ENCODE measurements at places on chromosomes 6 and 20.

DNA sequence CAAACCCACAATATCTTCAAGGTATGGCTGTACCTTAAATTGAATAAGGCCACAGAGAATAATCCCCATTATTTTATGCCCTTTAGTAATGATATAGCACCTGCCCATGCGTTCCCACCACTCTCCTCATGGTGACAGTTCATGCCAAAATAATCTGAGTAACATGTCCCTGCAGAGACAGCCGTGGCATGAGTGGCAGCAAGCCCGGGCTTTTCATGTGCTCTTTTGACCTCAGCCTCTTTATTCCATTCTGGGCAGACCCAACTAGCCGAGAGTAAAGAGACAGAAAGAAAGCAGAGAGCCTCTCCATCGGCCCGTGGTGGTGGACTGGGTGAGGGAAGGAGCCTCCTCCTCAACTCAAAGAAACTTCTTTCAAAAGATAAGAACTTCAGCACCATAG is 19.9 kb upstream of the POPDC3 start:
- no peak for DNase-seq

GRCh38 chr6:150354754-150355571 is 13.8 kb upstream of the IYD start:
- no peak for DNase-seq

GRCh38 chr6:134520181-134521115 is 202.5 kb upstream of the SGK1 start:
- no peak for DNase-seq

DNA sequence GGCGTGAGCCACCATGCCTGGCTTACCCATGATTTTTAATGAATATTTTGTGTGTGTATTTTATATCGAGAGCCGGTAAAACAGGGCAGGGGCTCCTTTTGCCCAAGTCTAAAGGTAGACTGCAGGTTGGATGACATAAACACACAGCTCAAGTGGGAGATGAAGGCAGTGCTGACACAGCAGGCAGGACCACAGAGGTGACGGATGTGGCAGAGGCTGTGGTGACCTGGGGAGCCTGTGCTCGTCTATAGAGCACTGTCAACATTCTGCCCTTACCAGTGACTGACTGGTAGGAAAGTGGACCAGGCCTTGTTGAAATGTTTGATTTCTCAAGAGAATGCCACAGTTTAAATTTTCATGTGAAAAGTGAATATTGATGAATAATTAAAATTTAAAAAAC is 137.5 kb downstream of the ZFP64 start:
- no peak for DNase-seq

DNA sequence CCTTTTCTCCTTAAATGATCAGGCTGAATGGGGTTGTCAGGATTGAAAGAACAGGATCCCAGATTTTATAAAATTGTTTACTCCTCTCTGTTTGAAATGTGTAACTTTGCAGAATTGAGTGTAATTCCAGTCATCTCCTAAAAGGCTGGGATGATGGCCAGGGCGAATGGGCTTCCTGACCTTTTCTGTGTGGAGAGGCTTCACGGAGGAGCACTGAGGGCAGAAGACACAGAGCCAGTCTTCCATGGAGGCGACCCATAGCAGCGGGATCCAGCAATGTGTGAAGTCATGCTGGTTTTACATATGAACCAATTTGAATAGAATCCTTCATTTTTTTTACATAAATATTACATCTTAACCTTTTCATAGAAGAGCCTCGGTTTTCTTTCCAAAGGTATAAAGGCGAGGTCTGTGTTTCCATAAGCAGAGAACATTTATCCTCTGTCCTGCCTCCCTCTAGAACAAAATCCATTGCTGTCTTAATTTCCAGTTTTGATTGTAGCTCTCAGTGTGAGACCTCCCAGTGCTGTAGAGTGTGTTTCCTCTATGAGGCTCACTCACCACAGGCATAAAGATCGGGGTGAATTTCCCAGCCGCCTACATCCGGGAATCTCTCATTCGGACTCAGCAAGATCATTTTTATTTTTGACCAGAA is 369.7 kb upstream of the FLRT3 start:
- DNase-seq = no peak
